ENCODE measurements at places on chromosomes 6 and 20.

- DNase-seq, result no peak
Measured at GRCh38 chr6:113512576-113512975, 344.6 kb upstream of the MARCKS start.

DNA sequence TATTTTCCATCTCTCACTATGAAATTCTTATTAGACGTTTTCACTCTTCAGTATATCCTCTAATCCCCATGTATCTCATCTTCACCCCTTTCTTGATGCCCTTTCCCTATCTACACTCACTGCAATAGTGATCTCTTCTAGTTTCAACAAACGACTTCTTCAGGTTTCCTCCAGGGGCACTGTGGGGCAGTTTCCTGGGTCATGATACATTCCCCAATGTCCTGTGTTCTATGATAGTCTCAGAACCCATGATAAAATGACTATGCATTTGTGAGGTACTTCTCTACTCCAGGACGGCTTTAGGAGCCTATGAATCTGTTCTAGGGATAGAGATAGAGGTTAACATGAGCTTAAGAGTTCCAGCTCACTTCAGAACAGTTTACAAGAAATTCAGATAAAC, 183.3 kb downstream of the FOXC1 start:
- DNase-seq, result peak; percentile 41

DNA sequence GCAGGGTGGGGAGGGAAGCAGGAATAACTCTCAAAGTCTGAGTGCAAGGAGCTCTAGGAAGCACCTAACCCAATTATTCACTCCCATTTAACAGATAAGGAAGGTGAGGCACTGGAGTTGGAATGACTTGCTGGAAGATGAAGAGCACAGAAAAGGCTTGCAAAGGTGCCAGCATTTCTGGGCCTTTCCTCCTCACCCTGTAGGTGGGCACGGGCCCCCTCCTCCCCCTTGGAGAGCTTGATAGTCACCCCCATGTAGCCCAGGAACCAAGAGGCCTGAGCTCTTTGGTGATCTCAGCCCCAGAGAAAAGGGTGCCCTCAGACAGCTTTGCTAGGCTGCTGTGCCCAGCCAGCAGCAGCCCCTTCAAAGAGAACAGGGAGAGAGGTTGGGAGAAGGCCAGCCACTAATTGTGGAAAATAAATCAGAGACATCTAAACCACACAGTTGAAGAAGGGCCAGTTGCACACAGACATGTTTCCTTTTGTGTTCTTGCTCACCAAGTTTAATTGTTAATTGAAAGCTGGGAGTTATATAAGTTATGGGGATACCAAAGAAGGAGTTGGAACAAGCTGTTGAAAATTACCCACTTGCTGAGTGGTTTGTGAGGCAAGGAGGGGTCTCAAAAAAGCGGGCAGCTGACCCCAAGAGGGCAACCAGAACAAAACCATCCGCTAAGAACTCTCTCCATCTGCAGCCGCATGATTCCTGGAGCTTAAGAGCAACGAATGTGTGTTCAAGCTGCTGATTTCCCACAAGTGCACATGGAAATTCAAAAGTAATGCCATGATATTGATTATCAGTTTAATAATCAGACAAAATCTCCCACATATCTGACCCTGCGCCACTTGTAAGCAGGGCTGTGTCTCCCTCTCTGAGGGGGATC, 77.0 kb downstream of the MRPL14 start:
- DNase-seq, result no peak

GRCh38 chr6:71056656-71057055, 99.8 kb upstream of the B3GAT2 start:
- no peak for DNase-seq

GRCh38 chr6:46789434-46790354, 3.5 kb upstream of the MEP1A start:
- DNase-seq, result no peak

- peak; percentile 29 for DNase-seq
Measured at GRCh38 chr20:38725931-38726803, 1.9 kb downstream of the SLC32A1 start.

GRCh38 chr6:33490198-33490597, 35.8 kb downstream of the ZBTB9 start:
- DNase-seq, result peak; percentile 13

DNA sequence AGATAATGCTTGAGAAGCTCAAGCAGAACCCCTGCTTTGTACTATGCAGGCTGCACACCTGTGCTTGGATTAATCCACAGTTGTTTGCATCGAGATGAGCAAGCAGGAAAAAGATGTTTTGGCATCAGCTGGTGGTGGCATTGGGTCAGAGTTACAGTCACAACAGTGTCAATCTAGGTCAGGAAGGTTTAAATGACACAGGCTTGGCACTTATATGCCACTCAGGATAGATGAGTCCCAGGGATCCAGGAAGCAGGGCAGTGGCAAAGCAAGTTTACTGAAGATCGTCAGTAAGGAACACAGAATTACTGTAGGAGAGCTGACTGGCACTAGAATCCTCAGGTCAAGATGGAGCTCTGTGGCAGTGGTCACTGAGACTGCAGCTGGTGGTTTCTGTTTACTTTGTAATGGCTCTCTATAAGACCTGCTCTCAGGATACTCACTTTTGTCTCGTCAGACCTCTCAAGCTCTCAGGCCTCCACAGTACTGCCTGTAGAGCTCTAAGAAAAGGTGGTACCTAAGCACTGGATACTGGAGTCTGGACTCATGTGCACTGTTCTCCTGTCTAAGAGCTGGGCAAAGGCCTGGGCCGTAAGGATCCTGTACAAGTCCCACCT, 110.1 kb upstream of the HS3ST5 start:
- no peak for DNase-seq

GRCh38 chr6:108732091-108732870, 115.9 kb upstream of the ARMC2 start:
- DNase-seq, result peak; percentile 59

DNA sequence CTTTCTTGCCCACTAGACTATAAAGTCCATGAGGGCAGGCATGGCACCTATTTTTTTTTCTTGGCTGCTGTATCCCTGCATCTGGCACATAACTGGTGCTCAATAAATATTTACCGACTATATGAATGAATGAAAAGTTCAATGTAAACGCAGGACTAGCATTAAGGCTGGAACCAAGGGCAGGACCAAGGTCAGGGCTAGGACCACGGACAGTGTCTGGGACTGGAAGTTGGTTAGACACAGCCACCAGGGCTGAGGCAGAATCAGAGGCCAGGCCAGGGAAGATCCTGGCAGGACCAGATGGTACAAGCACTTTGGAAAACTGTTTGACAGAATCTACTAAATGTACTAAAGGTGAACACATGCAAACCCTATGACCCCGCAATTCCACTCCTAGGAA, 3.7 kb downstream of the TNXB start:
- DNase-seq, result no peak

GRCh38 chr20:61044499-61044898, 207.6 kb upstream of the CDH4 start:
- DNase-seq, result peak; percentile 4

DNA sequence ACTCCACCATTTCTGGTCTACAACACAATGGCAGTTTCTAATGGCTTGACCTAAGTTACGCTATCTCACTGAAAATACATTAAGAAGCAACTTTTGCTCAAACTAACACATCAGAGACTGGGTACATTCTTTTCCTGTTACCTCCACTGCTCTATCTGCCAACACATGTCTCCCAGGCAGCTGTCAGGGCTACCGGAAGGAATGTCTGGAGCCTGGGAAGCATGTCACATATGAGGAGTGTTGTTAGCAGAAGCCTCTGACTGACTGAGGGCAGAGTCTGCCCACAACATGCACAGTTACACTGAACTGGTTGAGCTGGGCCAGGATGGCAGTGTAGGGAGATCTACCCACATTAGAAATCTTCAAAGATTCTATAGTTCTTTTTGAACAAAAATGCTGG, 264.5 kb downstream of the KIF16B start:
- no peak for DNase-seq

DNA sequence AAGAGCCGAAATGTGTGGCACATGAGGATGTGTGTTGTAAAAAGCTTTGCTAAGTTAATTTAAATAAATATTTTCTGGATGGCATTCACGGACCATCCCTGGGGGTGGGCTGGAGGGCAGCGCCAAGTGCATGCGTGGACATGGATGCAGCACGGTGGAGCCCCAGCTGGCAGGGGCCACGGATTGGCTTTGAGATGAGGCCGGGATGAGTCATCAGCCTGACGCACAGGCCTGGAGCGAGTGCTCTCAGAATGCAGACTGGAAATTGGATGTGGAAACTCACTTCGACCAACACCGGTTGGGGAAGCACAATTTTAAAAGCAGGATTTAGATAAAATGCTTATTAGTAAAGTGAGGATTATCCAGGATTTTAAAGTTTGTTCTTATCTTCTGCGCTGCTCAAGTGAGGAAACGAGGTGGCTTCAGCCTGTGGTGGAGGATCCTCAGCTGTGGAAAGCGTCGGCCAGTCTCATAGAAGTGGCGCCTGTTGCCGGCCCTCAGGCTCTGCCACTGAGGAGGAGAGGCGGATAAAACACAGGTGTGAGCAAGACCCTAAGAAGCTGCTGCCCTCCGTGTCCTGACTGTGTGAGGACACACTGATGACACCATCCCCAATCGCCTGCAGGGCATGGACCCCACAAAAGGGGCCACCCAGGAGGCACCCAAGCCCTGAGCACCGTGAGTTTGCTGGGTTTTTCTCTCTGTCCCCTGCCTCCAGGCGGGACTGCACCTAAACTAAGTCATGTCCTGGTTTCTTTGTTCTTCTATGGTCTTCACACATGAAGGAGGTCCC, 279.7 kb downstream of the CDH4 start:
- peak; percentile 85 for DNase-seq

DNA sequence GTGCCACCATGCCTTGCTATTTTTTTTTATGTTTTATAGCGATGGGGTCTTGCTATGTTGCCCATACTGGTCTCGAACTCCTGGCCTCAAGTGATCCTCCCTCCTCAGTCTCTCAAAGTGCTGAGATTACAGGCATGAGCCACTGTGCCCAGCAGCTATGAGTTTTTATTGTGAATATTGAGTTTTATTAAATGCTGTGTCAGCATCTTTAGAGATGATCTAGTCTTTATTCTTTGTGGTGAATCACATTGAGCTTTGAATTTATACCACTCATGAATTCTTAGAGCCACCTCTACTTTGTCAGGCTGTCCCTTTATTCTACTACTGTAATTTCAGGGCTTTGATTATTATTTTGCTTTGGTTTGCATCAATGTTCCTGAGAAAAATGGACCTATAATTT, 428.3 kb downstream of the BTBD3 start:
- no peak for DNase-seq

DNA sequence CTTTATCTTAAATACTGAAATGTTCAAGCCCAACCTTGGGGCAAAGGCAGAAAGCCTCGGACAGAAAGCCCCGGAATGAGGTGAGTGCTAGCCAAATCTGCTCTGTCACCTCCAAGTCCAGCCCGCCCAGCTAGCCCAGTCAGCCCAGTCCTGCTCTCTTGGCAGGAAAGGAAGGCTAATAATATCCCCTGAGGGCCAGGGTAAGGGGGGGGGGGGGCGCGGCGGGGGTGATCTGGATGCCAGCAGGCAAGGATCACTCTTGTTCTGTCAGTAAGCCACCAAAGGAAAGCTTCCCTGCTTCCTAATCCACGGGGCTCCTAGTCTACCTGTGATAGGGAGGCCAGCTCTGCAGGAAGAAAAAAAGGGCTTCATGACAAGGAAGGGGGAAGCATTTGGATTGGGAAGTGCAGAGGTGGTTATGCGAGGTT, 1.1 kb downstream of the NDRG3 start:
- peak; percentile 18 for DNase-seq

DNA sequence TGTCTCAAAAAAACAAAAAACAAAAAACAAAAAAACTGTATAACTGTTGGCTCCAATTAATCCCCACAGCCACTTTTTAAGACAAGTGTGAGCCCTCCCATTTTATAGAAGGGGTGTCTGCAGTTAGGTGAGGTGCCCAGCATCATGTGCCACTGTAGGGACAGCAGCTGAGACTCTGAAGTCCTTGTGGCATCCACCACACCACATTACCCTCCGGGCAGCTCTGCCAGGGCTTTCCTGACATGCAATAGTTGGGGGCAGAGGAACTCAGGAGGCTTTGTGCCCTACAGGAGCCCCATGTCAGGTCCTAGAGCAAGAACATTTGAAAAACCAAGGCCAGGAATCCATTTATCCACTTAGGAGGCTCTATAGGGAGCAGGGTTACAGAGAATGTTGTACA, 17.3 kb downstream of the PKIG start:
- DNase-seq, result no peak

DNA sequence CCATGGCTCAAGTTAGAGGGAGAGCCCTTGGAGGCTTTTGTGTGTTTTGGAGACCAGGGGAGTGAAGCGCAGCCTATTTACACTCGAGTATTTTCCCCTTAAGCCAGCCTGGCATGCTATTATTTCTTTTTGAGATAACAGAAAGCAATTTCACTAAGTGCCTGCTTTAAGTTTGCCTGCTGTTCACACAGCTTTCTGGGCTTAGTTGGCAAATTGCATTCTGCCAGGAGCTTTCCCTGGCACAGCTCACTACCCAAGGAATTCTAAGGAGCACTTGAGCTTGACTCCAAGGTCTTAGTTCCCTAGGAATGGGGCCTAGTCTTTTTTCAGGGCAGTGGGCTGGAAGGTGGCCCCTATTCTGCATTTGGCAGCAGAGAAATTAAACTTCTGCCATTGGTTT, 19.0 kb upstream of the ASXL1 start:
- no peak for DNase-seq

GRCh38 chr20:57476084-57476526, 48.8 kb downstream of the CTCFL start:
- peak; percentile 60 for DNase-seq

DNA sequence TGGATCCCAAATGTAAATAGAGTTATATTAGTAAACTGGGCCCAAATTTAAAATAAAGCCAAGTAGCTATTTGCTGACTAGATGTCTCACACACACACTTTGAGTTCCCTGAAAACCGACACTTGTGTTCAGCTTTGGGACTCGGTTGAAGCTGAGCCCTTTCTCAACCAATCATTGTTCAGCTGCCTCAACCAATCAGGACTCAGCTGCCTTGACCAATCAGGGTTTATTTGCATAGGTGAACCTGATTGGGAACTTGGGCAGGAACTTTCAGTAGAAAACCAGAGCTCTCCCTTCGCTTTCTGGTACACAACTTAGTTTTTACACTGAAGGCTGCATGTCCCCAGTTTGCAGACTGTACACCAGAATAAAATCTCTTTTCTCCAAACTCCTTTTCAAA, 301.7 kb downstream of the FOXA2 start:
- DNase-seq, result peak; percentile 3

DNA sequence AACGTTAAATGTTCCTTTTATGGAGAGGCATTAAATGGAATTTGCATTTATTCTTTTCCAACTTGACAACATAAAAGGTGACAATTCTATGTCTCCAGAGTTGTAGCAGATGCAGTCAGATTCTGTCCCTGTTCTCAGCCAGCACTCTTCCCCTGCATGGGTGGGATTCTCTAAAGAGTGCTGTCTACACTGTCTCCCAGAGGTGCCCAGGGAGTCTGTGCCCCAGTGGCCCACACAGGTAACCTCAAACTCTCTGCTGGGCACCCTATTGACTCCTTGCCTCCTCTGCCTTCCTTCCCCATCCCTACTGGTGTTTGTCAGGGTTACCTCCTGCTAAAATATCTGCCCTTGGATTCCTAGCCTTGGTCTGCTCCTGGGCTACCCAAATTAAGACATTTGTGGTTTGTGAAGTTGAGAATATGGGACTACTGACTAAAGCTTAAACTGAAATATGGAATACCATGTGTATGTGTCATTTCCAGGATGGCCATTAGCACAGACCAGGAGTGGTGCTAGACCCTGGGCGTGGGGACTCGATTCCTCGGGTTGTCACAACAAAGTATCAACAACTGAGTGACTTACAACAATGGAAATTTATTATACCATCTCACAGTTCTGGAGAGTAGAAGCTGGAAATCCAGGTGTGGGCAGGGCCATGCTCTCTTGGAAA, 284.7 kb downstream of the CDH26 start:
- peak; percentile 93 for DNase-seq

- DNase-seq, result peak; percentile 26
Measured at GRCh38 chr20:24102290-24102689, 113.7 kb upstream of the GGTLC1 start.

All from HT1080 (cell line).